ENCODE measurements at places on chromosomes 16 and 17. TPM values are rescaled to one million over a fixed set of nuclear protein-coding genes. Genes with fewer than 3 reads are reported as not detected.

GRCh38 chr17:18932360-18933055 lies 19.5 kb upstream of the SLC5A10 start:
- no peak for DNase-seq

DNA sequence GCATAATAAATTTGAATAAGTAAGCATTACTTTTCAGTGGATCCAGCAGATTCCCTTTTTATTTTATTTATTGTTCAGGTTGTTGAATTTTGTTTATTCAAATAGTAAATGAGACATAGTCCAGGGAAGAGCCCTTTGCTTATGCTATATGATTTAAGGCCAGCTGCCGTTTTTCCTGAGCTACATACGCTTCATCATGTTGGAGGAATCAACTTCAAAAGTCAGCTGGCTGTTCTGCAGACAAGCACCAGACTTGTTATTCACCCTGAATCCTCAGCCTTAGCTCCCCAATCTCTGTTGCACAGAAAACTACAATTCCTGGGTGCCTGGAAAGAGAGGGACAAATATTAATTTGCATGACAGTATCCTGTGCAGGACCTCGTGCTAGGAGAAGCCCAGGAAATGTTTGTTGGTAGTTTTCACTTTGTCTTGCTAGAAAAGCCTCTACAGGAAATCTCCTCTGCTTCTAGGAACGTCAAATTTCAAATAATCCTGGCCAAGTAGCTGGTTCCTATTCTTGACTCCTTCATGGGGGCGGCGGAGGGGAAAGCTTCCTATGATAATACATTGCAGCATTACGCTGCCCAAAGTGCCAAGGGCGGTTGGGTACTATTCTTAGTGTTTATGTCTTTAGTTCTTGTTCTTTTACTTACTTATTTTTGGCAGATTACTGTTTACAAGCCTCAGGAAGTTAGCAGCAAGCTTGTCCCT lies 101.6 kb downstream of the PRKCA start:
- no peak for DNase-seq

- DNase-seq = no peak
These were observed 211.3 kb downstream of the CCDC182 start for GRCh38 chr17:57533684-57534305.

DNA sequence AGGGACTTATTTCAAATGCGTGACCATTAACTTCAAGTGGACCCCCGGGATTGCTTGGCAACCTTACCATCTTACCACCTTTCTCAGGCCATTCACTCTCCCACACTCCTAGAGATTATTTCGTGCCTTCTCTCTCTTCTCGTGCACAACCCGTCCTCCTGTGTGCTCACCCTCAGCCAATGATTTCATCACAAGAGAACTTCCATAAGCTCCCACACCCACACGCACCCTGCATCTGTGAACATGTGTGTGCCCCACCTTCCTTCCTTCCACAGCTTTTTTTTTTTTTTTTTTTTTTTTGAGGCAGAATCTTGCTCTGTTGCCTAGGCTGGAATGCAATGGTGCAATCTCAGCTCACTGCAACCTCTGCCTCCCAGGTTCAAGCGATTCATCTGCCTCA lies 27.4 kb upstream of the CDH3 start:
- DNase-seq = no peak

GRCh38 chr16:30748634-30749445 lies 615 bp downstream of the PHKG2 start:
- peak; percentile 32 for DNase-seq

SOX15 gene
- 4.3 TPM for total RNA-seq

CD300LG gene
- not detected for total RNA-seq

RGS9 gene
- total RNA-seq = 2.8 TPM
